Fibroblast of skin of right biceps (primary cell): ENCODE measurements at places on chromosomes 2 and 18.

GRCh38 chr2:231458368-231458767 is 5.9 kb downstream of the NCL start:
- DNase-seq = no peak

DNA sequence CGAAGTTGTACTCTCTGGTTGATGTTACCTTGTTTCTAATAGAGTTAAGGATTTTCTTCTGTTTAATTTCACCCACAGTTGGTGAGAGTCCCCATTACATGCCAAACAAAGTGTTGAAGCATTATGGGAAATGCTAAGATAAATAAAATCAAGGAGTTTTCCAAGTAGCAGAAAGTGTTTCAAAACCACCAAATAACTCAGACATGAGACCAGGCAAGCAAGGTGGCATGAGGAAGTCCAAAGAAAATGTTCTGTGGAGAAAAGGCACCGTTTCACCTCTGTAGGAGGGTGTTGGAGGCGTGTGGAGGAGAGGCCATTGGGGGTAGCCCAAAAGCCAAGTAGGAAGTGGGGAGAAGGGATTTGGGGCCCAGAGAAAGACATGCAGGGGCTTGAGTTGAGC is 8.7 kb downstream of the CFAP221 start:
- no peak for DNase-seq

- DNase-seq = no peak
Observed at GRCh38 chr2:10382354-10383061, 65.6 kb downstream of the ODC1 start.

- peak; percentile 51 for DNase-seq
Observed at GRCh38 chr2:217222309-217222910, 362.5 kb upstream of the TNP1 start.

- no peak for DNase-seq
Observed at GRCh38 chr18:26635466-26635865, 87.1 kb upstream of the KCTD1 start.

DNA sequence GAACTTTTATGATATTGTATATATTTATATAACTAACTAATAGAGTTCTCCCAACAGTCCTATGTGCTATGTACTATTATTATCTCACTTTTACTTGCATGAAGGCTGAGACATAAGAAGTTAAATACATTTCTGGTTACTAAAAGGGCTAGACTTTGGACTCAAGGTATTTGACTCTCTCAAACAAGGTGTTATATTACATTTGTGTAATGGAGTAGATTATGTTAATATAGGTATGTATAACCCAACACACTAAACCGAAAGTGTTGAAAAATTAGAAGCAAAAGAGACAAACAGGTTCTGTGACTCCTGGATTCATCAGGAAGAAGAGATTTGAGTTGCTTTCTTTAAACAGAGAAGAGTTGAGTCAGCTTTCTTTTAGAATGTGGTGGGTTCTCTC is 733.6 kb upstream of the ZEB2 start:
- no peak for DNase-seq

DNA sequence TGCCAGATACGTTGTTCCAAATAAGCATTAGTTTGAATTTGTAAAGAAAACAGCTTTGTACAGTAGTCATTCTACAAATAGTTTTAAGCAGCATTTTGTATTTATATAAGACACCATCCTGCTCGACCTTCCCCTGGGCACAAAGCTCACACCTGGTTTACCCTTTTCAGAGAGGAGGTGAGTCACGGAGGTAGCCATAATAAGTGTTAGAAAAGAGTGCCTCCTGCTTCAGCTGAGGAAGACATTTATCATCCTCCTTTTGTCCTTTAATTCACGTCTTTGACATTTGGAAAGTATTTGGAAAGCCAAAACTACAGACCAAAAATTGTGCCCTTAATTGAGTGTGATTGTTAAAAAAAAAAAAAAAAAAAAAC is 6.8 kb downstream of the RAB12 start:
- peak; percentile 21 for DNase-seq

DNA sequence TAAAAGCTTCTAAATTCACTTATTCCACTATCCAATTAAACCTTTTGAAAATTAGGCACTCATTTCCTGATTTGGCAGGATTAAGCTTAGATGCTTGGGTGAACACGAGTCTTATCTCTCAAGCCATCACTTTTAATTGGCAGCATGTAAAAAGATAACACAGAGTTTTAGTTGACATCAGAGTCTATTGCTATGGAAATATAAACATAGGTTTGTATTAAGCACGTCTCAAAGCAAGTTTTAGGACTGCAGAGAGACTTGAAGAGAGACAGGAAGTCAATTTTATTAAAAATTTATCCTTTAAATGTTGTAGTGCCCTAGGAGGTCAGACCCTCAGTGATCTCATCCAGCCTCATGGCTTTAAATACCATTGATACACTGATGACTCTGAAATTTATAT is 5.6 kb downstream of the RBKS start:
- no peak for DNase-seq

- DNase-seq = no peak
Observed at GRCh38 chr18:45321520-45321919, 293.8 kb upstream of the SLC14A2 start.

DNA sequence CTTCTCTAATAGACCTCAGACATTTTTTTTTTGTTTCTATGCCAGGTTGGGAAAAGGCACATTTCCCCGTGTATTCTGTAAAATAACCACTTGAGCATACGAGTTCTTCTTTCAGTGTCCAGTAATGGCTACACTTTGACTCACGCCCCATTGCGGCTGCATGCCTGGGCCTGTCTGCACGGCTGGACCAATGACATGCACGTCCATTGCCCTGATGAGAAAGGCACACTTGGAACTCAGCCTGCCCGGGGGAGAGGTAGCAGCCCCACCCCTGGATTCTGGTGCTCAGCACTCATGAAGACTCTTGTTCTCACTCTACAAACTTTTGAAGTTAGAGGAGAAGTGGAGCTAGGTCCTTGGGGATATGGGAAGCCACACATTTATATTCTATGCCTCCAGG is 5.8 kb downstream of the PCARE start:
- DNase-seq = no peak

GRCh38 chr2:38277245-38278116 is 99.6 kb downstream of the ATL2 start:
- DNase-seq = peak; percentile 37

DNA sequence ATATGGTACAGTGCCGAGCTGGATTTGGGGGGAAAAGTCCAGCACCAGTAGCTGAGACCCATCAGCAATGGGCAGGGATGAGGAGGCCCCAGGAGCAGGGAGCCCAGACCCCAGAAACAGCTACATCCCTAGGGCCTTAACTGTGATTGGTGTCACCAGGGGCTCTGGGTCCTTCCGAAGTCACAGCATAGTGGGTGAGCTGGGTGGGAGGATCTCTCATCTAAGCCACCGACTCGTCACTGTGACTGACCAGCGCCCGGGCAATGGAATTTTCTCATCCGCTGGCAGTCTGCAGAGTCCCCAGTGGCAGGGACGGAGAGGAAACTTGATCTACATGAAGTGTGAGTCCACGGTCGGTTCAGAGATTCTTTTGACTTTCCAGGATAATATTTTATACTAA is 186.5 kb downstream of the SH3BP4 start:
- no peak for DNase-seq

- no peak for DNase-seq
Observed at GRCh38 chr2:111896576-111896975, 1.8 kb upstream of the MERTK start.

- peak; percentile 99 for DNase-seq
Observed at GRCh38 chr2:235050980-235051351, 99.1 kb downstream of the SH3BP4 start.

DNA sequence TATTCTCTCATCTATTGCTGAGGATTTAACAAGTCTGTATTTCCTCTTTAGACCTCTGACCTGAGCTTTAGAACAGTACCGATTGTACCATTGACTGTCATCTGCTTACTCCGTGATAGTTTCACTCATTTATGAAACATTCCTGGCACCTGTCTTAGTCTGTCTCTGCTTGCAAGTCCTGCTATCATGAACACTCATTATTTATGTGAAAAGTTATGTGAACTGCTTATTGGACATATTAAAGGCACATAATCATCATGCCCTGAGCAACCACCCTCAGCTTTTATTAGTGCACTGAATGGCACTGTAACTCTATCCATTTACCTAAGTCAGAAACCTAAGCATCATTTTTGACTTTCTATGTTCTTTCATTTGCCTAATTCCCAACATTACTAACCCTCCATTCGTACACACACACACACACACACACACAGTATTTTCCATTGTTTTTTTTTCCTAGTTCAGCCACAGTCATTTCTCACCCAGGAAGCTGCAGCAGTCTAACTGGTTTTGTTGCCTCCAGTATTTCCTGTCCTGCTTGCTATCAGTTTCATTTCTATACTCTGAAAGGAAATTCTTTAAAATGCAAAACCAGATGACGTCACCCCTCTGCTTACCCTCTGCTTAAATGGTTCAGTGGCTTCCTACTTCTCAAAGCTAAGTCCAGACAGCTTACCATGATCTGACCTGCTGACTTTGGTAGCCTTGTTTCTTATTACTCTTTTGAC is 146.1 kb downstream of the HAUS1 start:
- peak; percentile 88 for DNase-seq

- DNase-seq = peak; percentile 83
Observed at GRCh38 chr2:151111599-151112278, 149.9 kb downstream of the RBM43 start.

DNA sequence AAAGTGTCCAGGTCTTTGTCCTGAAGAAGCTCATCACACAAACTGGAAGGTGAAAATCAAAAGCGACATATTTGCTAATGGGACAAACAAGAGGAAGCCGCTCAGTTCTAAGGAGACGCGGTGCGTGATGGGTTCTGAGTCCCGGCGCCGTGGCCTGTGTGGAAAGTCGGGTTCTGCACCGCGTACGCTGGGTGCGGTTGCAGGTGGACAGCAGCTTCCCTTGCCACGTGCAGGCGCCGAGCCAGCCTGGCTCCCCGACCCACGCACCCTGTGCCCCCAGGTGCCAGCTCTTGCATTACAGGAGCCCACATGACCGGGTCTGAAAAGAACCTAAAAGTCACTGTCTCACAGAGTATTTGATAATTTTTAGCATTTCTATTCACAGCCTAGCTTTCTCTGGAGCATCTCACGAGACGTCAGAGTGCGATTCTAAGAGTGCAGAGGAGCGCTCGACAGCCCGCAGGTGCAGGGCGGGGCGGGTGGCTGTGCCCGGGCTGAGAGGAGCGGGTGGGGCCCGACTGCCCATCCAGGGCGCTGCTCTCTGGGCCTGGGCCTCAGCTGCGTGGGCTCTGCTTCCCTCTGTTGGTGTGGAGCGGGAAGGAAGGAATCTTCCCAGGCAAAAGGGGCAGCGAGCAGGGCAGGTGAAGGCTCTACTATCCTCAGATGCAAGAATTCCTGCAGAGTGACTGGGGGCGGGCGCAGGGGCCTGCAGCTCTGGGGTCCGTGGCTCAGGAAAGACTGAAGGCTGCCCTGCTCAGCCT is 39.4 kb downstream of the MYT1L start:
- DNase-seq = no peak

DNA sequence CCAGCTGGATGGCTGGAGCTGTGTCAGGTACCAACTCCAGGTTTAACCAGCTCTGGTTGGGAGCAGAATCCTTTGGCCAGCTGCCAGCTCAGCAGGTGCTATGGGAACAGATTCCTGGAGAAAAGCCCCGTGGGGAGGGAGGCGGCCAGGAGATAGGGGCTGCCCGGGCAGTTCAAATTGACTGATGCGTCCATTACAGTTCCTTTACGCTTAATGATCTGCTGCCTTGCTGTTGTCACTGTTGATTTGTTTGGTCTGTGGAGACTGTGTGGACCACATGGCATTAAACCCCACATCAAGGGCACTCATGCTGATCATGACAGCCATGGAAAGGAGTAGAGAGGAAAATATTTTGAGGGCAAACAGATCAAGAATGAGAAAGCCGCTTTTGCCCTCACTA is 200.0 kb downstream of the TSN start:
- DNase-seq = no peak

DNA sequence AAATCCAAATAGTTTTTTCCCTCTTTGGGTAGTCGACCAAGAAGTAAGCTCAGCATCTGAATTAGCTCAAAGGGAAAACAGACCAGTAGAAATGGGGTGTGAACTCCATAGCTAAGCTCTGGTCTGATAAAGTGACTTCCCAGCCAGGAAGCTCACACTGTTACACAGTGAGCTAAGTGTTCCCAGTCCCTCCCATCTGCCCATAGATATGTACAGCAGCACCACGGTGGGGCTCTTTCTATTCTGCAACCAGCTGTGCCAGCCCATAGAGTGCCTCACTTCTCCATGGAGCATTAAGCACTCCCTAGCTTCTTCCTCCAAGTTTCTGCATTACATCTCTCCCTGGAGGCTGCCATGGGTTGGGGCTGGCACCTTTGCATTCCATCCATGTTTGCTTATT is 27.6 kb upstream of the NEMP2 start:
- no peak for DNase-seq

GRCh38 chr2:79260848-79261247 is 101.3 kb upstream of the REG3A start:
- DNase-seq = no peak

DNA sequence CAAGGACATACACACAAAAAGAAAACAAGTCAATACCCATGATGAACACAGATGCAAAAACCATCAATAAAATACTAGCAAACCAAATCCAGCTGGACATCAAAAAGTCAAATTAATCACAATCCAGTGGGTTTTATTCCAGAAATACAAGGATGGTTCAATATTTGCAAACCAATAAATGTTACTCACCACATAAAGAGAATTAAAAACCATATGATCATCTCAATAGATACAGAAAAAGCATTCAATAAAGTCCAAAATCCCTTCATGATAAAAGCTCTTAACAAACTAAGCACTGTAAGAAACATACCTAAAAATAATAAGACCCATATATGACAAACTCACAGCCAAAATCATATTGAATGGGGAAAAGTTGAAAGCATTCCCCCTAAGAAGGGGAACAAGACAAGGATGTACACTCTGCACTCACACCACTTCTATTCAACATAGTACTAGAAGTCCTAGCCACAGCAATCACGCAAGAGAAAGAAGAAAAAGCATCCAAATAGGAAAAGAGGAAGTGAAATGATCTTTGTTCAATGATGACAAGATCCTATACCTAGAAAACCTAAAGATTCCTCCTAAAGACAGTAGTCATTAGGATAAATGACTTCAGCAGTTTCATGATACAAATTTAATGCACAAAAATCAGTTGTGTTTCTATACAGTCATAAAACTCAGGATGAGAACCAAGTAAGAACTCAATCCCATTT is 62.6 kb downstream of the TRAPPC8 start:
- no peak for DNase-seq

GRCh38 chr18:10414293-10414842 is 40.1 kb upstream of the APCDD1 start:
- DNase-seq = no peak
